T-helper 9 cell (primary cell): ENCODE measurements at places on chromosomes 13 and 19.

GRCh38 chr13:98780451-98780850 is 28.0 kb upstream of the SLC15A1 start:
- no peak for DNase-seq

- DNase-seq, result no peak
These were observed 2.4 kb downstream of the PIK3R2 start for GRCh38 chr19:18155095-18156087.

GRCh38 chr13:46640843-46641242 is 87.9 kb downstream of the LRCH1 start:
- DNase-seq, result no peak

DNA sequence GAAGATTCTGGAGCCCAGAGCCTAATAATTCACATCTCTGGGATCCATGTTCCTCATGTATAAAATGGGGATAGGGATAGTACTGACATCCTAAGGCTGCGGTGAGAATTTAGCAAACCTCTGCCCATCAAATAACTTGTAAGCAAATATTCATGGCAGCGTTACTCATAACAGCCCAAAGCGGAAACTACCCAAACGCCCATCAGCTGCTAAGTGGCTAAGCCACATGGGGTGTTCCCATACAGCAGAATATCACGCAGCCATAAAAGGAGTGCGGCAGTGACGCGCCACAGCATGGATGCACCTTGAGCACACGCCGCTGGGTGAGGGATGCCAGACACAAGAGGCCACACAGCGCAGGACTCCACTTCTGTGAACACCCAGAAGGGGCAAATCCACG is 19.7 kb downstream of the VRK3 start:
- DNase-seq, result no peak

DNA sequence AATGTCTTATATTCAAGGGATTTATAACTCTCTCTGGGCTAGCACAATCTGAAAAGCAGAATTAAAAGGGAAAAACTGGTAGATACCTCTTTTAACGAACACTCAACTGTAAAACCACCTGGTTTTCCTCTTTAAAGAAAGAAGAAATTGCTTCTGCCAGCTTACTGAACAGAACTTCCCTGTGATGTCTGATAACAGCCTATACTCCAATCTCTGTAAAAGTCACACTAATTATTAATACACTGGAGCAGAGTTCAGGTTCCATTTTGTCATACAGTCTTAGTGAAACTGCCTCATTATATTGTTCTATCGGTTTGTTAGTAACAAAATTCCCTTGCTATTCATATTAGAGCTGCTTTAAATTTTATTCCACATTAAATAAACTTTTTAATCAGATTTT is 251.0 kb upstream of the STARD13 start:
- no peak for DNase-seq
